HFFc6 (cell line): ENCODE measurements at places on chromosomes 7 and 10. TPM values are rescaled to one million over a fixed set of nuclear protein-coding genes. Genes with fewer than 3 reads are reported as not detected.

Gene ZEB1
- 41.2 to 57.4 TPM (median 46.2 TPM) in 3 replicates for total RNA-seq

Gene TMEM213
- total RNA-seq, result not detected in 3 replicates

Gene CHRM2
- 0.67 to 4.0 TPM (median 1.2 TPM) in 3 replicates for total RNA-seq

Gene POLR2J2
- total RNA-seq, result 7.2 to 7.7 TPM (median 7.4 TPM) in 3 replicates

DNA sequence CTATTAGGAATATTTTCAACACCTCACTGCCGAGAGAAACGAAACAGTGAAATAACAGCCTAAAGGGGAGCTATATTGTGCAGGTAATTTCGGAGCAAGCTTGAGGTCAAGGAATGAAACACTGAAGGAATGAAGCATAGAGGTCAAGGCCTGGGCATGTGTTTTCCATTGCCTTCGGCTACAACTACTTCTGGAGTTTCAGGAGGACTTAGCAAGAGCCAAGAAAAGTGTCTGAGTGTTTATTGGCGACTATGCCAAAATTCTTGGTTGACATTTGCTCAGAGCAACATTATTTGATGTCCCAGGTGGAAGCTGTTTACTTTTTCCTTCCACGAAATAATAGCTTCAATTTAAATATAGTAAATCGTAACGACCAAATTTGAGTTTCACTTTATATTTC lies 89.6 kb upstream of the IFRD1 start:
- DNase-seq, result no peak

DNA sequence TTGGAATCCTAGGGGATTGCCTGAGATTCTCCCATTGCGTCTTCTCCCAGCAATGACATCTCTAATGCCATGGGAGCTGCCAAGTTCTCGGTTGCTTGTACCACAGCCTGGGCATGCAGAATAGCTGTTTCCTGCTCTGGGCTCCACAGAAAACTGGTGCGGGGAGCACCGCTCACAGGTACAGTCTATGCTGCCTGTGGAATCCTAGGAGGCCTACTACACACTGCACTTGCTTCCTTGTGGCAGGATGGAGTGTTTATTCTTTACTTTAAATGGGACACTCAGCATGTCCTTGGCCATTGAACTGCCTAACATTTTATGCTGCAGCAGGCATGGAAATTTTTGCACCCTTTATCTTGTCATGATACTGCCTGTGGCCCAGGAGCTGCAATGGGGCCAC lies 378.8 kb upstream of the SHH start:
- no peak for DNase-seq

- DNase-seq, result no peak
Measured at GRCh38 chr10:43264344-43264964, 2.4 kb downstream of the RASGEF1A start.

DNA sequence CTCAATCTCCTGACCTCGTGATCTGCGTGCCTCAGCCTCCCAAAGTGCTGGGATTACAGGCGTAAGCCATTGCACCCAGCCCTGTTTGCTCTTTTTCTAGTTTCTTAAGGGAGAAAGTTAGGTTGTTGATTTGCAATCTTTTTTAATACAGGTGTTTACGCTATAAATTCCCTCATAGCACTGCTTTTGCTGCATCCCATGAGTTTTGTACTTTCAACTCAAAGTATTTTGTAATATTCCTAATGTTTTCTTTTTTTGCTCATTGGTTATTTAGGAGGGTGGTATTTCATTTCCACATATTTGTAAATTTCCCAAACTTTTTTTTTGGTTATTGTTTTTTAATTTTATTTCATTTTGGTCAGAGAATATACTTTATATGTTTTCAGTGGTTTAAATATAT lies 11.6 kb downstream of the TPST1 start:
- DNase-seq, result no peak
